Chondrocyte (in vitro differentiated cells): ENCODE measurements at places on chromosomes 6 and 20. TPM values are rescaled to one million over a fixed set of nuclear protein-coding genes. Genes with fewer than 3 reads are reported as not detected.

RAB32 gene
- 41.8 to 80.6 TPM (median 76.1 TPM) in 3 replicates for total RNA-seq

OGFR gene
- 31.5 to 32.2 TPM (median 31.8 TPM) in 3 replicates for total RNA-seq

GRCh38 chr6:3405679-3406078, 51.2 kb downstream of the SLC22A23 start:
- no peaks in the 10 kb centered on the region for H3K27me3 ChIP-seq
- peak overlapping the region; percentile 18 for H3K27ac ChIP-seq
- DNase-seq = no peak
- H3K4me1 ChIP-seq = peaks cover 37% of the 10 kb centered on the region
- peaks cover 14% of the 10 kb centered on the region for H3K36me3 ChIP-seq

GRCh38 chr20:58393299-58393698, 4.3 kb downstream of the VAPB start:
- H3K27ac ChIP-seq = peak overlapping the region; percentile 60
- DNase-seq = no peak
- peaks cover 66% of the 10 kb centered on the region for H3K4me1 ChIP-seq
- no peaks in the 10 kb centered on the region for H3K36me3 ChIP-seq
- no peaks in the 10 kb centered on the region for H3K27me3 ChIP-seq
- no peak overlapping the region for H3K4me3 ChIP-seq

- H3K36me3 ChIP-seq = peaks cover 53% of the 10 kb centered on the region
- DNase-seq = no peak
- no peaks in the 10 kb centered on the region for H3K4me1 ChIP-seq
- no peak overlapping the region for H3K4me3 ChIP-seq
Measured at GRCh38 chr20:41436679-41437078, 70.1 kb upstream of the EMILIN3 start.

GRCh38 chr6:134921721-134922261, 28.1 kb downstream of the ALDH8A1 start:
- no peak overlapping the region for H3K27ac ChIP-seq
- no peaks in the 10 kb centered on the region for H3K36me3 ChIP-seq
- H3K4me1 ChIP-seq = peaks cover 5% of the 10 kb centered on the region
- no peaks in the 10 kb centered on the region for H3K27me3 ChIP-seq

GRCh38 chr20:15708984-15709598, 864.2 kb downstream of the KIF16B start:
- no peaks in the 10 kb centered on the region for H3K36me3 ChIP-seq
- no peak overlapping the region for H3K4me3 ChIP-seq
- H3K4me1 ChIP-seq = no peaks in the 10 kb centered on the region

GRCh38 chr20:53949319-53949839, 121.0 kb downstream of the BCAS1 start:
- no peak for DNase-seq
- no peaks in the 10 kb centered on the region for H3K27me3 ChIP-seq
- no peak overlapping the region for H3K4me3 ChIP-seq
- peak overlapping the region; percentile 0 for H3K27ac ChIP-seq

GRCh38 chr6:149503276-149503675, 18.5 kb upstream of the ZC3H12D start:
- H3K36me3 ChIP-seq = peaks cover 11% of the 10 kb centered on the region
- no peak overlapping the region for H3K27ac ChIP-seq
- peaks cover 16% of the 10 kb centered on the region for H3K4me1 ChIP-seq
- DNase-seq = no peak

GRCh38 chr6:131819572-131820124, 11.8 kb downstream of the ENPP1 start:
- no peaks in the 10 kb centered on the region for H3K36me3 ChIP-seq
